ENCODE measurements at places on chromosomes 5 and 9. TPM values are rescaled to one million over a fixed set of nuclear protein-coding genes. Genes with fewer than 3 reads are reported as not detected.

GRCh38 chr5:60672693-60673264 is 27.2 kb downstream of the DEPDC1B start:
- no peak for DNase-seq

FAM151B gene
- polyA plus RNA-seq: 1.3 TPM

- no peak for DNase-seq
Measured at GRCh38 chr9:77011973-77012821, 7.3 kb upstream of the FOXB2 start.

DIPK1B gene
- 15.0 TPM for polyA plus RNA-seq

- DNase-seq: peak; percentile 26
Measured at GRCh38 chr5:179152941-179153340, 92.8 kb downstream of the ZNF354C start.

CD74 gene
- 280 TPM for polyA plus RNA-seq

EDIL3 gene
- 41.5 TPM for polyA plus RNA-seq

HAND1 gene
- polyA plus RNA-seq: not detected

DNA sequence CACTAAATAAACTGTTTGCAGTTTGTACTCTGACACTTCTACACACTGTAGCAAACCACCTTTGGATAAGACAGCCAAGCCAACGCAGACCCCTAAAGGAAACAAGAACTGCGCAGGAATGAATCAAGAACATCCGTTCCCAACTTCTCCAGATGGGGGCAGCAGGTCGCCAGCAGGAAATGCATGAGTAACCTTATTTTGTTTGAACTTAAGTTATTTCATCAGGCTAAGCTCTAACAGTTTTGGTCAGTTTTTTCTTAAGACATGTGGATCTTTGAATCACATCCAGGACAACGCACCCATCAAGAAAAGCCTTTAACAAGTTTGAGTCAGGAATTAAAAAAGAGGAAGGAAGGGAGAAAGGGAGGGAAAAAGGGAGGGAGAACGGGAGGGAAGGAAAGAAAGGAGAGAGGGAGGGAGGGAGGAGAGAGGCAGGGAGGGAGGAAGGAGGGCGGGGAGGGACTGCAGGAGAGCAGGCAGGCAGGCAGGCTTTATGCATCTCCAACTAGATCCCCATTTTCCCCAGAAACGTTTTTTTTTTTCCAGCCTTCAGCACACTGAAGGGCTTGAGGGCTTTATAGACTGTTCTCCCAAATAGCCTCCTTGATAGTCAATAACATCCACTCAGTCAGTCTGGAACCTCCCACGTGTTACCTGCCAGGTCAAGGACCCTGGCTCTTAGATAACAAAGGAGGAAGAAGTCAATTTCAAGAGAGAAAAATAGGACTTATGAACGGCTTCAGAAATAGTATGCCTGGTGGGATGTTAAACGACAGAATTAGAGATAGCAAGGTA is 22.2 kb downstream of the BHMT start:
- DNase-seq: peak; percentile 74

HACD4 gene
- polyA plus RNA-seq: 2.6 TPM

GRCh38 chr5:38379350-38379937 is 121.1 kb downstream of the EGFLAM start:
- no peak for DNase-seq

- no peak for DNase-seq
Measured at GRCh38 chr5:66223637-66224036, 79.5 kb downstream of the SREK1 start.

GRCh38 chr5:56696900-56697299 is 118.4 kb upstream of the MAP3K1 start:
- peak; percentile 71 for DNase-seq

GRCh38 chr5:170612256-170612678 is 108.4 kb downstream of the KCNIP1 start:
- DNase-seq: no peak

DNA sequence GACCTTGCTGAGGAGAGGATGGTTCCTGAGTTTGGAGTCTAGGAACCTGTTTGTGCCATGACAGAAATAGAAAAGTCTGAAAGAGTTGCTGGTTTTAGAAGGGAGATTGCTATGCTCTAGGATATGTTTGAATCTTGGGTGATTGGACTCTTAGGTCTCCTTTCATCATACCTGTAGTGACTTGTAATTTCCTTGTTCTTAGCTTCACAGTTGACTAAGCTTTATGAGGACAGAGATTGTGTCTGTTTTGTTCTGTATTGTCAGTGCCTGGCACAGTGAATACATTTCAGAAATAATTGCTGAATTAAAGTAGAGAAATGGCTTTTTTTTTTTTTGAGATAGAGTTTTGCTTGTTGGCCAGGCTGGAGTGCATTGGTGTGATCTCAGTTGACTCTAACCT is 31.5 kb downstream of the GAPVD1 start:
- no peak for DNase-seq

DNA sequence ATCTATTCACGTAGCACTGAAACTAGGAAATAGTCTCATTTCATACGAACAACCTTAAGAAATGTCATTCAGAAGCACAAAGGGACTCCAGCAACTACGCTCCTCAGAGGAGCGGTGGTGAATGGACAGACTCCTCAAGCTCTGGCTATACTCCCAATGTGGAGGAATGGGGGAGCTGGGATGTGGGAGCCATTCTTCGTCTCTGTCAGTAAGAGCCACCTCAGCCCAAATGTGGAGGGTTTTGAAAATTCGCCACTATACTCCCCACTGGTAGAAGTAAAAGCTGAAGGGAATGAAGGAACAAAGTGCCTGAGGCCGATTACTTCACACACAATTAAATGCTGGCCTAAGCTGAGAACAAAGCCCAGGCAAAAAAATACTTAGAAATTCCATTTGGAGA is 96.3 kb downstream of the ADAMTS12 start:
- DNase-seq: no peak

GRCh38 chr5:32545102-32545800 is 40.1 kb upstream of the SUB1 start:
- no peak for DNase-seq

DNA sequence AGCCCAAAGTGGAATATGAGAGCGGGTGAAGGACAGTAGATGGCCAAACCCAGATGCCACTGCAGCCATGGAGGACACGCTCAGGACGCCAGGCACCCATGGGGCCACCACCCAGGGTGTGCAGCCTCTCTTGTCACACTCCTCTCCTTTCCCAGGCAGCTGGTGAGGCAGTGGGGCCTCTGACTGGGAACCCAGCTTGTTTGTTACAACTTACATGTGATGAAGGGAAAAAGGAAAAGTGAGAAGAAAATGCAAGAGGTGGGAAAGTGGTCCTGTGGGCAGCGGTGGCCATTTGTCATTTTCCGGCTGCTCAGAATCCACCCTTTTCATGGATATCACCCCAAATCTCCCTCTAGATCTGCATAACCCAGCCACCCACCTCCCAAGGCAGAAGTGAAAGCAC is 62.7 kb upstream of the UNC5A start:
- no peak for DNase-seq

TRIM7 gene
- 0.82 TPM for polyA plus RNA-seq

BARHL1 gene
- polyA plus RNA-seq: not detected

DNA sequence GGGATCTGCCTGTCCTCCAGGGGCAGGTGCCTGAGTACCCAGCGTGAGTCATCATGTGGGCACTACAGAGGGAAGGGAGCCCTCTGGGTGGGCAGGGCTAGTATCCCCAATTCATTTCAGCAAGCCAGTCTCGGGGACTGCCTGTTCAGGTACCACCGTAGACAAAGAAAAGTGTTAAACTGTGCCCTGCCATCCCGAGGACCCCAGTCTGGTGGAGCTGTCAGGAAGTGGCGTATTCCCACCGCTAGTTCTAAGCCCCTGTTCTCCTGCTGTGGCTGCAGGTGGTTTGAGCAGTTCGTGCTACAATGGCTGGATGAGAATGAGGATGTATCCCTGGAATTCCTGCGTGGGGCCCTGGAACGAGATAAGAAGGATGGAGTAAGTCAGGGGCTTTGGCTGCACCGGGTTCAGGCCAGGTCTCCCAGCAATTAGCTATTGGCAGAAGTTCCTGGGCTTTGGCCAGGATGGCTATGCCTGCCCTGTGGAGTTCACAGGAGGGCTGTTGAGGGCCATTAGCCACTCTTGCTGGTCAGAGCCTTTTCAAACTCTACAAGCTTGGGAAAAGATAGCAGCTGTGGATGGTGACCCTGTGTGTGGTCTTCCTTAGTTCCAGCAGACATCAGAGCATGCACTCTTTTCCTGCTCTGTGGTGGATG is 93.2 kb upstream of the RUSC2 start:
- no peak for DNase-seq
